ENCODE measurements at places on chromosomes 16 and 17.

DNA sequence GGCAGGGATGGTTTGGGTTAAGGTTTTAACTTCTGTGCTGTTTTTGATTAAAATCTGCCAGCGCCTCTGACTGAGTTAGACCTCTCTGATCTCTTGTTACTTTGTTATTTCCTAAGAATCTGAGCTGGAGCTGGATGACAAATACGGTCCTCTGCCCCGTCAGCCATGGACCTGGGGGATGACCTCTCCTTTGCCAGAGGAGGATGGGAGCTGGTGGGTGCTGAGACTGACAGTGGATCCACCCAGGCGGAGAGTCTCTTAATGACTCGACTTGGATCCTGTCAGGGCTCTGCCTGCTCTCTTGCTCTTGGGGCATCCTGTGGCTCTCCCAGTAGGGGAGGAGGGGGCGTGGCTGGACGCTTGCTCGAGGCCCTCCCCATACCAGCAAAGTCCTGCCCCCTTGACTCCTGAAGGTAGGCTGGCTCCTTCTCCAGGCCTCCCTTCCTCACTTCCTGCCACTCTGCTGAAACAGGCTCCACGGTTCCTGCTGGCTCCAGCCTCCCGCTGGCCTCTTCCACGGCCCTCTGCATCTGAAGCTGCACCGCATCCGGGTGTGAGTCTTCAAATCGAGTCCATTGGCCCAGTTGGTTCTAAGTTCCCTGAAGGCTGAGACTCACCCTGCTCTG lies 24.8 kb upstream of the MAP3K14 start:
- no peak for DNase-seq

DNA sequence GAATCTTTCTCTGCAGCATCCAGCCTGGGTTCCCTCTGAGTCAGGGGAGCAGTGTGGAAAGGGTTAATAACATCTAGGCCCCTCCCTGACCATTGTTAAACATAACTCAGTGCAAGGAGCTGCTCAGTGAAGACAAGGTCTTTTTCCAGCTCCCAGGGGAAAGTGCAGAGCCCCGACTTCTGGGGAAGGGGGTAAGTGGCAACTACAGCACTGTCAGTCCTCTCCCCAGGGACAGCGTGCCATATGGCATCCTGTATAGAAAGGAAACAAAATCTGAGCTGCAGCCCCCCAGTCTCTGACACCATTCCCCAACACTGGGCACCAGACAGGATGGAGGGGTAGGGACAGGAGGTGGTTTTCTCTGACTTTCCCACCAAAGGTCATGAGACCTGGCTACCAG lies 7.8 kb downstream of the MRPL27 start:
- no peak for DNase-seq

DNA sequence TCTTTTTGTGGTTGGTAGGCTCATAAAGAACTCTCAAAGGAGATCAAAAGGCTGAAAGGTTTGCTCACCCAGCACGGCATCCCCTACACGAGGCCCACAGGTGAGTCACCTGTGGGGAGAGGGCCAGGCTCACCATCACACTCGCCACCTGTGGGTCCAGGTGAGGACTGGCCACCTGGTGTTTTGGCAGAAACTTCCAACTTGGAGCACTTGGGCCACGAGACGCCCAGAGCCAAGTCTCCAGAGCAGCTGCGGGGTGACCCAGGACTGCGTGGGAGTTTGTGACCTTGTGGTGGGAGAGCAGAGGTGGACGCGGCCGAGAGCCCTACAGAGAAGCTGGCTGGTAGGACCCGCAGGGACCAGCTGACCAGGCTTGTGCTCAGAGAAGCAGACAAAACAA lies 11.1 kb downstream of the GNPTG start:
- DNase-seq, result no peak

DNA sequence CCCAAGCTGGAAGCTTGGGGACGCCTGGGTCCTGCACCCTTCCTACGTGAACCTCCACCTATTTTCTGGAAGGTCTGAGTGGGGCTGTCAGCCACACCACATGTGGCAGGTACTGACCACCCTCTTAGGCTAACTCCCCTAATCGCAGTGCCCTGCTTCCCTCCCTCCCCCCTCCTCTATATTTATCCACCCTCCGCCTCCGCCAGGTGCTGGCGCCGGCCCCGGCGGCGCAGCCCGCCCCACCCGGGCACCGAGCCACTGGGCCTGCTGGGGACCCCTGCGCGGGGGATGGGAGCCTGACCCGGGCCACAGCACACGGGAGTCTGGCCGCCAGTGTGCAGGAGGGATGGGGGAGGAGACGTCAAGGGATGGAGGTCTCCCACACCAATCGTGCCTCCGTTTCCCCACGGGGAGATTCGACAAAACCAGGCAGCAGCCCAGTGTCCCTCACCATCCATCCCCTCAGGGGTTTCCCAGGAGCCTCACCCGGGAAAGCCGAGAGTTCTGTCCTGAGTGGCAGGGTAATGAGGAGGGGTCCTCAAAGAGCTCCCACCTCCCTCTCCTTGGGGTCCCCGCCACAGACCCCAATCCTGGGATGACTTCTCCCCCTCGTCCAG lies 1.3 kb downstream of the PLEKHH3 start:
- DNase-seq, result no peak

- DNase-seq, result no peak
These were observed 375.6 kb downstream of the SOX9 start for GRCh38 chr17:72496461-72496860.

DNA sequence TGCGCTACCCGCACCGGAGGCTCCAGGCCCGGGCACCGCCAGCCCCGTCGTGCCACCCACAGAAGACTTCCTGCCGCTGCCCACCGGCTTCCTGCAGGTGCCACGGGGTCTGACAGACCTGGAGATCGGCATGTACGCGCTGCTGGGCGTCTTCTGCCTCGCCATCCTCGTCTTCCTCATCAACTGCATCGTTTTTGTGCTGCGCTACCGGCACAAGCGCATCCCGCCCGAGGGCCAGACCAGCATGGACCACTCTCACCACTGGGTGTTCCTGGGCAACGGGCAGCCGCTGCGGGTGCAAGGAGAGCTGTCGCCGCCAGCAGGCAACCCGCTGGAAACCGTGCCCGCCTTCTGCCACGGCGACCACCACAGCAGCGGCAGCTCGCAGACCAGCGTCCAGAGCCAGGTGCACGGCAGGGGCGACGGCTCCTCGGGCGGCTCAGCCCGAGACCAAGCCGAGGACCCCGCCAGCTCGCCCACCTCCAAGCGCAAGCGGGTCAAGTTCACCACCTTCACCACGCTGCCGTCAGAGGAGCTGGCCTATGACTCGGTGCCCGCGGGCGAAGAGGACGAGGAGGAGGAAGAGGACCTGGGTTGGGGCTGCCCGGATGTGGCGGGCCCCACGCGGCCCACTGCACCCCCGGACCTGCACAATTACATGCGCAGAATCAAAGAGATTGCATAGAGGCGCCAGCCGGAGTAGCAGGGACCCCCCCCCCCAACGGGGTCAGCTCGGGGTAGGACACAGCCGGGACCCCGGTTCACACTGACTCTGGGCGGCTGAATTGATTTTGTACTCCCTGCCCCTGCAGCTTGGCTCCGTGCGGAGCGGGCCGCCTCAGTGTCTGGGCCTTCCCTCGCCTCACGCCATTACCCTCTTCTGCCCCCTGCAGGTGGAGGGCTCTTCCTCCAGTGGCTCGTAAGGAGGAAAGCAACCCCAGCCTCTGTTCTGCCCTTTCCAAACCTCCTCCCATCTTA lies 58.5 kb downstream of the TMEM132E start:
- peak; percentile 31 for DNase-seq

GRCh38 chr17:17076066-17076465 lies 33.8 kb downstream of the MPRIP start:
- no peak for DNase-seq

GRCh38 chr17:60481604-60482003 lies 44.4 kb downstream of the APPBP2 start:
- no peak for DNase-seq

DNA sequence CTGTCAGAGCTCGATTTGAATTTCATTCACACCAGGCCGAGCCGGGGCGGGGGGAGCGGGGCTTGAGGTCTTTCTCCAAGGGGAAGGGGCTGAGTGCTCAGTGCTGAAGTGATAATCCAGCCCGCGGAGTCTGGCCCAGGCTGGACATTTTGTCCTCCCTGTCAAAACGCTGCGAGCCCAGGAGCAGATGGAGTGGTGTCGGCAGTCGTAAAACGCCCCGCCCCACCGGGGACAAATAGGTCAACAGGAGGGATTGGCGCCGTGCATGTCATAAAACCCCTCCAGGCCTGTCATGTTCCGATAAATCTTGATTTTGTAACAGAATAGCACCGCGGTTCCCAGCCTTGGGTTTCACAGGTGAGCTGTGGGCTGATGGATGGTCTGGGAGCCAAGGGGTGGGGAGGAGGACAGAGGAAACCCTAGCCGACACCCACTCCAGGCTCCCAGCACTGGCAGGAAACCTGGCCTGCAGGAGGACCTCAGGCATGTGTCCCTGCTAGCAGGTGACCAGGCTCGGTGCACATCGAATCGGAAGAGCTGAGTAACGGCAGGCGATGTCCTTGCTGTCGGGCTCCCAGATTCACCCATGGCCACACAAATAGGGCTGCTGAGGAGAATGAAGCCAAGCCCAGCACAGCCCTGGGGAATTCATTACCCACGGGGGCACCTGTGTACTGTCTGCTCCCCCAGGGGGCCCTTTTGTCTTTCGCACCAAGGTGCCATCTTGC lies 341.4 kb downstream of the FOXL1 start:
- DNase-seq, result no peak

- no peak for DNase-seq
These were observed 25.6 kb downstream of the ITGB3 start for GRCh38 chr17:47279062-47279801.

DNA sequence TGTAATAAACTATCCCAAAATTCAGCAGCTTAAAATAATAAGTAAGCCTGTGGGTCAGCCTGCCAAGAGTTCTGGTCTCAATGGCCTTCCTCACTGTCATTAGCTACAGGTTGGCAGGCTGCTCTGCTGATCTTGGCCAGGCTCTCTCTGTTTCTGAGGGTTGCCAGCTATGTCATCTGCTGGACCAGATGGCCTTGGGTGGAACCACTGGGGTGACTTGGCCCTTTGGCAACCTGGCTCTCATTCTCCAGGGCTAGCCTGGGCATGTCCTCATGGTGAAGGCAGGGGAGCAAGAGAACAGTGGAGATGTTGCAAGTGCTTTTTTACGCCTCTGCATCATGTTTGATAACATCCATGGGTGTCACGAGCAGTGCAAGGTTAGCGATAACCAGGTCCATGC lies 13.9 kb downstream of the ITGAM start:
- DNase-seq, result no peak

DNA sequence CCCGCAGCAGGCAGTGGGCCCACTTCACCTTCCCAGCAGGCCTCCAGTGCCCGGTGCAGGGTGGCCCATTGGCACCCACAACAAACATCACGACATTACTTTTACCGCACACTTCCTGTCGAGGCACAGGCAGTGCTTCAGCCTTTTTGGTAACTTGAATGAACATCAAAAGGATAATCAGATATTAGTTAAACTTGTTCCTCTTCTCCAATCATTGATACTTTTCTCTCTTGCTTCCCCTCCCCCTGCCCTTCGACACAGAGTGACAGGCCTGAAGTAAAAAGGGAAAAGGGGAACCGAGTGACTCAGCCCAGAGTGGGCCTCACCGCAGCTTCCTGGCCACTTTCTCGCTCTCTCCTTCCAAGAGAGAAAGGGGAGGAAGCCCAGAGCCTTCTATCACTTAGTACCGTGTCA lies 507.0 kb downstream of the MAF start:
- peak; percentile 84 for DNase-seq

- DNase-seq, result no peak
These were observed 29.8 kb downstream of the KLHDC4 start for GRCh38 chr16:87736008-87736382.

GRCh38 chr17:43832168-43832975 lies 574 bp downstream of the MPP3 start:
- no peak for DNase-seq

DNA sequence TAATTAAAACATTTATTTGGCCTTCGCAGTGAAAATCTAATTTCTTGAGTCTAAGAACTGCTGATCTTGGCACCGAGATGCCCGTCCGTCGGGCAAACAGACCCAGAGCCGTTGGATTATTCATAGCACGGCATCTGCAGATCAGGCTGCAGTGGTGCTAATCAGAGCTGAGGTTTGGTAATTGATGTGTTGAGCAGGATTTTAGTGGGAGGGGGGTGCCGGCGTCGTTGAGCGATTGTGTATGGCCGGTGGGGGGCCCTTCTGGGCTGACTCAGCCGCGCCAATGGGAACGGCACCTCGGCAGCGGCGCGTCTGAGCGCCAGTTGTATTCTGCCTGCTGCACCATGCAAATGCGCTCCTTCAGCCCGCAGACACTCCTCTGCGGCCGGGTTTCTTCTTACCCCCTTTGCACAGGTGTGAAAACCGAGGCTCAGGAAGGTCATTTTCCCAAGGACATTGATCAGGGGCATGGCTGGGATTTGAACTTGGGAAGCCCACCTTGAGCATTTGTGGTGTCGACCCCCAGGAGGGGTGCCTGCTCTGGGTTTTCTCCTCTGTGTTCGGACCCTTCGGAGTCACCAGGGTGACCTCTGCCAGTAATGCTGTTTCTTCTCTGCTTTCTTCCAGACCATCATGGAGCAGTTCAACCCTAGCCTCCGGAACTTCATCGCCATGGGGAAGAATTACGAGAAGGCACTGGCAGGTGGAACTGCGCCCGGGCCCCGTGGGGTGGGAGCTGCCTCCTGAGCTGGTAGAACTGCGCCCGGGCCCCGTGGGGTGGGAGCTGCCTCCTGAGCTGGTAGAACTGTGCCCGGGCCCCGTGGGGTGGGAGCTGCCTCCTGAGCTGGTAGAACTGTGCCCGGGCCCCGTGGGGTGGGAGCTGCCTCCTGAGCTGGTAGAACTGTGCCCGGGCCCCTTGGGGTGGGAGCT lies 18.4 kb downstream of the BAIAP2 start:
- no peak for DNase-seq

DNA sequence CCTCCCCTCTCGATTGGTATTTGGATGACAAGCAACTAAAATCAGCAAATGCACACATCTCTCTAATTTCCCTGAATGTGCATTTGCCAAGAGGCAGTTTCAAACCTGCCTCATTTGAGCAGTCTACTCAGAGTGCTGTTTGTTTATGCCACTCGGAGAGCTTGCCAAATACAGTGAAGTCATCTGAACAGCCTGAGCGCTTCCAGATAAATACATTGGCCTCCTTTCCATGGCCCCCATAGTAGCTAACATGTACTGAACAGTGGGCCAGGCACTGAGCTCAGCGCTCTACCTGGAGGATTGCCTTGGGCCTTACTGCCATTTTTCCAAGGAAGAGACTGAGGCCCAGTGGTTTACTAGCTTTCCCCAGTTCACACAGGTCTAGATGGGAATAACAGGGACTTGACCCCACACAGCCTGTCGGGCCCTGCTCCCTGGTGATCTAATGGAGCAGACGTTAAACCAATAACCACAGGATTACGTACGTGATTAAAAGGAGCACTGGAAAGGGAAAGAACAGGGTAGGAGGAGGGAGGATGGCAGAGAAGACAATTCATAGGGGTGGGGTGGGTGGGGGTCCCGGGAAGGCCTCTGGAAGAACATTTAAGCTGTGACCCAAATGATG lies 18.7 kb upstream of the ANKRD40CL start:
- no peak for DNase-seq

Data from CMK (cell line).